Brain microvascular endothelial cell (primary cell): ENCODE measurements at places on chromosomes 4 and X.

DNA sequence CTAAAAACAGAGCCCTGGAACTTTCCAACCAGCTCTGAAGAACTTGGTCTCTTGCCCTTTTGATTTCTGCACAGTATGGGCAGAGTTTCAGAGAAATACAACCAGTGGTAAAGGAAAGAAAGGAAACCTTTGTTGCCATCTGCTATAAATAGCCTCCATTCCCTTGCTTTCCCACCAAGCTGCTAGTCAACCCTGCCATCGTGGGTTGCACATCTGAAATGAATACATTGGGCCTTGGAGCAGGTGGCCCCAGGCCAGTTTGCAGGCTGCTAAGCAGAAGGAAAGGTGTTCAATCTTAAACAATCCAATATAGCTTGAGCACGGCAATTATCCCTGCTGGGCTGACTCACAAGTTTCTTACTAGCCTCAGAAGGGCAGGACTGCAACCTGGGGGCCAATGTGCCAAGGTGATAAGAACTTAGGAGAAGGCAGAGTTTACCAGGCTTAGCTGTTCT, 142.5 kb downstream of the PPARGC1A start:
- DNase-seq: no peak

GRCh38 chr4:13876131-13876530, 248.6 kb upstream of the BOD1L1 start:
- no peak for DNase-seq

DNA sequence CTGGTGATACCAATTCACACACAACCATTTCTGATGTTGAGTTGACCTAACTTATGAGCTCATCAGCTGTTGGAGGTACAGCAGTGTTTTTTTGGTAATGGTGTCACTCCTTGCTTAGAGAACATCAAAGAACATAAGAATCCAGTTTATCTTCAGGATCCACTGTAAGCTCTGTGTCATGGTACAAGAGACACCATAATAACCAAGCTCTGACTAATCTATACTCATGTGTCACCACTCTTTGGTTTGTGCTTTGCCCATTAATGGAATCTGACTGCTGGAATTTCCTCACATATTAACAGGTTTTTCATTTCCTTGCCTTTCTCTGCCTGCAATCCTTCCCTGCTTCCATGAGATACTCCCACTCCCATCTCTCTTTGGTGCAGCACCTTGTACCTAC, 735.1 kb upstream of the LCORL start:
- DNase-seq: no peak

- DNase-seq: no peak
Measured at GRCh38 chr4:163243297-163243981, 76.7 kb upstream of the NAF1 start.

GRCh38 chr4:156942991-156943390, 28.6 kb downstream of the PDGFC start:
- DNase-seq: no peak
